ENCODE measurements at places on chromosomes 2 and 18.

GRCh38 chr2:105671156-105671555, 73.6 kb upstream of the NCK2 start:
- no peak for DNase-seq

GRCh38 chr2:151922845-151923666, 94.8 kb upstream of the ARL5A start:
- DNase-seq, result no peak

DNA sequence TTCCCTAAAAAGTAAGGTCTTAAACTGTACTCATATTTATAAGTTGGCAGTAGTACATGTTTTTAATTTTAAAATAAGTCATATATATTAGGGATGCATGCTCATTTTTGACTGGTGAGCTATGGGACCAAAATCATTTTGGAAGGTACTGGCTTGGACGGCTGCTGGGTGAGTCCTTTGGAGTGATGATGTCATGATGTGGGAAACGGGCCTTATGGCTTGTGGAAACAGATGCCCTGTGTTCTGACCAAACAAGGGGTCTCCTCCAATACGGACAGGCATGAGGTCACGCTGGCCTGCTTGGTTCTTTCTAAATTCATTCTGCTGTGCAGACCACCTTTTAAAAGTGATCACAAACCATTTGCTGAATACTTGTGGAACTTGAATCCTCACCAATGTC, 109.2 kb upstream of the MGAT5 start:
- no peak for DNase-seq

- DNase-seq, result no peak
These were observed 112.2 kb upstream of the ANKRD30BL start for GRCh38 chr2:132274000-132274399.

GRCh38 chr2:100818606-100819369, 1.2 kb upstream of the NPAS2 start:
- DNase-seq, result no peak

GRCh38 chr18:60059216-60059615, 159.4 kb downstream of the PMAIP1 start:
- no peak for DNase-seq

DNA sequence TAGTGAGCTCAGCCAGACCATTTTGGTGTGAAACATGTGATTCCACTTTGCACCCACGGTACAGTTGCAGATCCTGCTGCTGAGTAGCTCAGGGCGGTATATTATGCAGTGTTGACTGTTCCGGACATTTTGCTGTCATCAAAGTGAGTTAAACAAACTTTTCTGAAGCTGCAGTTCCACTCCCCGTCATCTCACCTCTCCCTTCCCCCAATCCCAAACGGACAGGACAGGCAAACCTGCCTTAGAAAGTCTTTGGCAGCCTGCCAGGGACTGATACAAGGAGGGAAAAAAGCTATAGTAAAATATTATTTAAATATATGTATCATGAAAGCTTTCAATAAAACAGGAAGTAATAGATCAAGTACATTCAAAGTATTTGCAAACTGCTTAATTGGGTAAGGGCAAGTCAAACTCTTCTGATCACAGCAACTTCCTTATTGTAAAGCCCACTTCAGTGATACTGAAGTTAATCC, 35.5 kb upstream of the SP5 start:
- no peak for DNase-seq

DNA sequence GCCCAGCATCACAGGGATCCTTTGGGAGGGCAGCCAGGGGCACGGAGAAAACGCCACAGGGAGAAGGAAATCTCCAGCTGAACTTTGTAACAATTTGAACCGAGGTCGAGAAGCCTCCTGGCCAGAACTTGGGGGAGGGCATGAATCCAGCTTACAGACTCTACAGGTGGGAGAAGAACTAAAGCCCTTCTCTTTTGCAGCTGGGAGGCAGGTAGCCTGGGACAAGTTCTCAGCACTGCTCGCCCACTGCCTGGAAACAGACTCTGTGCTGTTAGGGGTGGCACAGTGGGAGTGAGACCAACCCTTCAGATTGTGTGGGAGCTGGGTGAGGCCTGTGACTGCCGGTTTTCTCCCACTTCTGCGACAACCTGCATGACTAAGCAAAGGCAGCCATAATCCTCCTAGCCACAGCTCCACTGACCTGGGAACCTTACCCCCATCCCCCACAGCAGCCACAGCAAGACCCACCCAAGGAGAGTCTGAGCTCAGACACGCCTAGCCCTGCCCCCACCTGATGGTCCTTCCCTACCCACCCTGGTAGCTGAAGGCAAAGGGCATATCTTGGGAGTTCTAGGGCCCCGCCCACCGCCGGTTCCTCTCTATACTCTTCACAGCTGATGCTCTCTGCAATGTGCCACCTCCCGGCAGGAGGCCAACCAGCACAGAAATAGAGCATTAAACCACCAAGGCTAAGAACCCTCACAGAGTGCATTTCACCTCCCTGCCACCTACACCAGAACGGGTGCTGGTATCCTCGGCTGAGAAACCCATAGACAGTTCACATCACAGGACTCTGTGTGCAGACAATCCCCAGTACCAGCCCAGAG, 136.0 kb upstream of the SIX2 start:
- no peak for DNase-seq

DNA sequence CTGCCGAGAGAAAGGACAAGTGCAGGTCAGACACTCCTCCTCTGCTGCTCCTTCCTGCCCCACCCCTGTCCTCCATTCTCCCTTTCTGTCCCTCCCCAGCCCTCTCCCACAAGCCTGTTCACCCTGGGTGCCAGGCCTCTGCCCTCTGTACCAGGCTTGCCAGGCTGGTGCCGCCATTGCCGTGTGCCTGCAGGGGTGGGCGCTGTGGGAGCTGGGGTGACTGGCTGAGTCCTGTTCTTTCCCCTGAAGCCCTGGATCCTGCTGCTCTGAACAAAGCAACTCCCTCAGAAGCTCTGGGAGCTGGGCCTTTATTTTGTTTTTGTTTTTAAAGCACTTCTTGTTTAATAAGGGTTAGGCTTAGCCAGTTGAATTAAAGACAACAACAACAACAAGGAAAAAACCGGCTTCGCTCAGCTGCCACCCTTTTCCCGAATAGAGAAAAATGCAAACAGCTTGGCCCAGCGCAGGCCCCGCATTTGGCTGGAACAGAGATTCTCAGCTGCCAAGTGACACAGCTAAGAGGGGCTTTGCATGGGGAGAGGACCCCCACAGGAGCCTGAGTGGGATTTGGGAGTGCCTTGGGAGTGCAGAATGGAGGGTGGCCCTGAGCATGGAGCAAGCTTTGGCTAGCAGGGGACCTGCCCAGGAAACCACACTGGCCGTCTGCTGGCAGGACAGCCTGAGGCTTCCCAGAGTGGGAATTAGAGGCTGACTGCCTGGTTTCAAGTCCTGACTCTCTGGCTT, 9.1 kb downstream of the PCARE start:
- no peak for DNase-seq

GRCh38 chr2:45919160-45919650, 267.7 kb downstream of the PRKCE start:
- DNase-seq, result no peak

GRCh38 chr2:11842336-11842735, 95.9 kb downstream of the LPIN1 start:
- no peak for DNase-seq

GRCh38 chr2:218959761-218960308, 369 bp downstream of the CDK5R2 start:
- DNase-seq, result no peak

DNA sequence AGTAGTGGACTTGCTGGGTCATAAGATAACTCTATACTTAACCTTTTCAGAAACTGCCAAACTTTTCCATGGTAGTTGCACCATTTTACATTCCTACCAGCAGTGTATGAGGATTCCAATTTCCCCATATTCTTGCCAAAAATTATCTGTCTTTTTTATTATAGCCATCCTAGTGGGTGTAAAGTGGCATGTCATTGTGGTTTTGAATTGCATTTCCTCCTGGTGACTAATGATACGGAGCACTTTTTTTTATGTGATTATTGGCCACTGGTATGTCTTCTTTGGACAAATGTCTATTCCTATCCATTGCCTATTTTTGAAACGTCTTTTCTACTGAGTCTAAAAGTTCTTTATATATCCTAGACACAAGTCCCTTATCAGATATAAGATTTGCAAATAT, 44.3 kb downstream of the CACNB4 start:
- no peak for DNase-seq

- no peak for DNase-seq
These were observed 23.4 kb upstream of the PTPN2 start for GRCh38 chr18:12907258-12907925.

- no peak for DNase-seq
These were observed 56.1 kb upstream of the SLC35G4 start for GRCh38 chr18:11553098-11553940.

- DNase-seq, result no peak
These were observed 53.9 kb upstream of the EPC2 start for GRCh38 chr2:148590612-148591011.

DNA sequence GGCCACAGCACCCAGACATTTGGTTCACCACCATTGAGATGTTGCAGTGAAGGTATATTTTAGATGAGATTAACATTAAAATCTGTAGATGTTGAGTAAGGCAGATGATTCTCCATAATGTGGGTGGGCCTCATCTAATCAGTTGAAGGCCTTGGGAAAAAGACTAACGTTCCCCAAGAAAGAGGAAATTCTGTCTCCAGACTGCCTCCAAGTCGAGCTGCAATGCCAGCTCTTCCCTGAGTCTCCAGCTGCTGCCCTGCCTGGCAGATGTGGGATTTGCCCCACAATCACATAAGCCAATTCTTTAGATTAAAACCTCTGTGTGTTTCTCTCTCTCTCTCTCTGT, 101.9 kb downstream of the PDCL3 start:
- no peak for DNase-seq

DNA sequence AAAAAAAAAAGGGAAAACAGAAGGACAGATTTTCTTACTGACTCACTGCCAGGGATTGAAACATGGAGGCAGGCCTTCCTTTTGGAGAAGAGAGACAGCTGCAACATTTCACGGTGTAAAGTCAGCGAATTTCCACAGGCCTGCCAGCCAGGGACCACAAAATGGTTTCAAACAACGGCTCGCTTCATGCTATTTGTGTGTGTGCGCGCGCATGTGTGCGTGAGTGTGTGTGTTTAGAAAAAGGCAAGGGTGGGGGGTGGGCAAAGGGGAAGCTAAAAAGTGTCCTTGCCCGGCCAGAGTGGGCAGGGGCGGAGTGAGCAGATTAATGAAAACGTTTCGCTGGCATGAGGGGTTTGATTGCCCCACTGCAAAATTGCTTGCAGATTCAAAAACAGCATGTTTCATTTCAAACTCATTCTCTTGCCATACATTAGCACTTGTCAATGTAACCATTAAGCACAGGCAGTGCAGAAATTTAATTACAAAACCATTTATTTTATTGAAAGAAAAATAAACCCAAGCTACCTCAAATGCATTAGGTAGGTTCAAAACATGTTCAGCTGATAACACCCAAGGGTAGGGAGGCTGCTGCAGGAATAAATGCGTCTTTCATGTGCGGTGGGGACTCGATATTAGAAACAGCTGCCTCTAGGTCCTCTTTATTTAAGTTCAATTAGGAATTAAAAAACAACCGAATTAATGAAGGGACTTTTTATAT, 182.1 kb upstream of the SIX2 start:
- DNase-seq, result no peak

DNA sequence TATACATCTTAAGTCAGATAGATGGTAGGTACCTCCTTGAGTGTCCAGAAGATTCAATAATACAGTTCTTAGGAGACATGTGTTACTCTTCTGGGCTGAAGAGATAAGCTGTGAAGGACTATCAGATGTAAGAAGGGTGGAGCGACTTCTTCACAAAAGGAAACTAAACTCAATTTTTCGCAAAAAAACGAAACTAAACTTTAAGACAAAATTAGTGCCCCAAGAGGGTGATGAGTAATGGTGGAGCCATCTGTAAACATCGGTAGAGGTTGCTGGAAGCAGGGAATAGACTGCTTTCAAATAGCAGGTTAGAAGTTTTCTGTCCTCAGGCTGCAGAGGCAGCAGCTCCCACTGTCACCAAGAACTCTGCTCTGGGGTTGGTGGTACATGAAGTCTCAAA, 111.6 kb upstream of the TACR1 start:
- no peak for DNase-seq

GRCh38 chr2:200353120-200353519, 46.6 kb downstream of the SPATS2L start:
- DNase-seq, result no peak

GRCh38 chr2:210964141-210964764, 407.9 kb downstream of the CPS1 start:
- no peak for DNase-seq

- DNase-seq, result no peak
These were observed 277.8 kb downstream of the SETBP1 start for GRCh38 chr18:44958455-44958854.

GRCh38 chr2:71619230-71619741, 165.9 kb downstream of the DYSF start:
- DNase-seq, result no peak

- no peak for DNase-seq
These were observed 13.7 kb downstream of the COLEC11 start for GRCh38 chr2:3608373-3609278.
